Activated T-helper 1 cell treated with anti-CD3 and anti-CD28 coated beads, Interleukin-2, amount 50 U/mL, for 16 hours (primary cell): ENCODE measurements at places on chromosomes 2 and 18.

DNA sequence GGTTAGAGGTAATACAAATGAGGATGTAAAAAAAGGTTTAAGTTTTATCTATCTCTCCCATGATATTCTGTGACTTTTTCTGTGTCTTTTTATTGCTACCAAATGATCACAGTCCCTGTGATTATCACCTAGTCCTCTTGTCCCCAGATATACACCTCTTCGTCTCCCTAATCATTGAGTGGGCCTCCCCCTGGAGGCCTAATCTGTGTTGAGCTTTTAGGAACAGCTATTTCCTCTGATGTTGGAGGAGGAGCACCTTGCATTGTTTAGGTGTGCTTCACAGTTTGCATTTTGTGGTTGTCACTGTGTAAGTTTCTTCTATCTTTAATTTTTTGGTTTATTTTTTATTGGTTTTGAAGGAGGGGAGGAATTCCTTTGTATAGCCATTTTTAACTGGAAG is 33.3 kb downstream of the CCDC85A start:
- no peak for DNase-seq

DNA sequence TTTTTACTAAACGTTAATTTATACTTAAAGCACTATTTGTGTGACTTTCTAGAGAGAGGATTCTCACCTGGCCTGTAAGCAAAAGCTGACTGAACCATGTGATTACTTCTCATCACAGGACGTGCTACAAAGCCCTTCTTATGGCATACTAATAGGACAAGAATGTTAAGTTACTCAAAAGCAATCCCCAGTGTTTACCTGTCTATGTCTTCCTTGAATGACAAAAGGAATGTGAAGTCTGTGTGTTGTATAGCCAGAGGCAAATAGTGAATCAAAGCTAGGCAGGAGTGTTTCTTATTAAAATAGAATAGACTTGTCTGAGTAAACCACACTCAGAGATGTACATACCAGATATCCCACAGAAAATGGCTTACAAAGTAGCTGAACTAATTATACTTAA is 1465.5 kb downstream of the SUCLG1 start:
- no peak for DNase-seq

DNA sequence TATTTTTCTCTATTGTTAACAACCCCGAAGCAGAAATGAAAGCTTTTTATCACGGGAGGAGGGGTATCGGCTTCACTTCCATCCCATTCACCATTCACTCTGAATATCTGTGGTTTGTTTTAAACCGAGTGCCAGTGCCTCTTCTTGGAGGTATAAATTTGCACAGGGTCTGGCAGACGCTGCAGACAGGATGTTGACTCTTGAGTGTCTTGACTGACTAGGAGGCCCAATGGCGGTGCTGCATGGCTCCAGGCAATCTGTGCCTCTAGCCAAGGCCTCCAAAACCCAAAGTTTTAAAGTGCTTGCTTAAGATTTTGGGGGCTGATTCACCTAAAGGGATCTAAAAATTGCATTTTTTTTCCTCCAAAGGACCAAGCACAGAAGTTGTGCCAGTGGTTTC is 183.8 kb downstream of the LTBP1 start:
- DNase-seq = no peak

GRCh38 chr18:58611395-58612131 is 17.3 kb downstream of the ALPK2 start:
- no peak for DNase-seq

GRCh38 chr2:220077488-220077887 is 450.1 kb downstream of the SLC4A3 start:
- DNase-seq = no peak

DNA sequence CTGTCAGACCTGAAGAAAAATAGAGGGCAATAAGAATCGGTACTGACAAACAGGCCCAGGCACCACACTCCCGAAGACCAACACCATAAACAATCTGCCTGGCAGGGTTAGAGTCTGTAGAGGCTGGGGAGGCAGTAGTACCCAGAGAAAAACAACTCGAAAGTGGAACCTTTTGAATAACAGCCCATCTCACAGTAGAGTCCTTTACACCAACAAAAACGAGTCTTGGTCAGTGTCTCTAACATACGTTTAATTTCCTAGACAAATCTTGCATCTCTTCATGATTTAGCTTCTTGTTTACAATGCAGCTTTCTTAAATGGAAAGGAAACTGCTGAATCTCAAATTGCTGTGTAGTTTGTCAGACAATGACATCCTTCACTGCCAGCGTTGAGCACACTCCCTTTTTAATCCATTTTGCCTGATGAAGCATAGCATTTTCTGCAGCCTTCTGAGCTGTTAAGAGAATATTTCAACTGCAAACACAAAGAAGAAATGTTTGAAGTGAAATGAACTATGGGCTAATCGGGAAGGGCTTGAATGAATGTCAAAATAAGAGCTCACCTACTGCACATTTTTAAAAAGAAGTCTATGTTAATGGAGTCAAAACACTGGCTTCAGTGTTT is 73.1 kb upstream of the DSG1 start:
- no peak for DNase-seq

DNA sequence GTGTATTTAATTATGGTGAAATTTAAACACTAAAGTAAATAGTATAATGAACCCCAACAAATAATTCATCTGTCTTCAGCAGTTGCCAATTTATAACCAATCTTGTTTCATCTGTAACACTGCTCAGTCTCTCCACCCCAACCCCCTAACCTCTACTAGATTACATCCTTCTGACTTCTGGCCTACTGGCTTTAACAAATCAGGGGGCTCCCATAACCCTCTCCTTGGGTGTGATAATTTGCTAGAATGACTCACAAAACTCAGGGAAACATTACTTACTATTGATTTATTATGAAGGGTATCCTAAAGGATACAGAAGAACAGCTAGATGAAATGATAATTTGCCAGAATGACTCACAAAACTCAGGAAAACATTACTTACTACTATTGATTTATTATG is 50.7 kb downstream of the PIK3C3 start:
- DNase-seq = no peak

DNA sequence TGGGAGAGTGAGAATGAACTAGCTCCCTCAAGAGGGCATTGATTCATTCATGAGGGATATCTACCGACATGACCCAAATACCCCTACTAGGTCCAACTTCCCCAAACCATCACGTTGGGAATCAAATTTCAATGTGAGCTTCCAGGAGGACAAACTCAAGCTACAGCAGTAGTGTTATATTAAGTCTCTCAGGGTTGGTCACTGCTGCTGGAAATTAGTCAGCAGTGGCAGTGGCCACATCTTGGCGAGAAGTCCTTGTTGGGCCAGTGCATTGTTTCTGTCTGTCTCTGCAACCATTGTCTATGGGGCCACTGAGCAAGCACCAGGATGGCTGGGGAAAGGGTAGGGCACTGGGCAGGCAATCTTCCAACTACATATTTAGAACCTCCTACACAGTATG is 47.5 kb downstream of the THUMPD2 start:
- DNase-seq = no peak

DNA sequence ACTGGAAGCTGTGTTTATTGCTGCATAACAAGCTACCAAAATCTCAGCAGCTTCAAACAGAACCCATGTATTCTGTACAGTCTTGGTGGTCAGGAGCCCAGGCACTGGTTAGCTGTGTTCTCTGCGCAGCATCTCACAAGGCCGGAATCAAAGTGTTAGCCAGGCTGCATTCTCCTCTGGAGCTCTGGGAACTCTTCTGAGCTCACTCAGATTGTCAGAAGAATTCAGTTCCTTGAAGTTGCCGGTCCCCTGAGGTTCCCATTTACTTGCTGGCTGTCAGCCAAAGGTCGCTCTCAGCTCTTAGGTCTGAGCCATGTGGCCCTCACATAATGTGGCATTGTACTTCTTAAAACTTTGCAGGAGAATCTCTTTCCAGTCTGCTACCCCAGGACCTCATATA is 123.6 kb upstream of the SMIM21 start:
- DNase-seq = no peak

DNA sequence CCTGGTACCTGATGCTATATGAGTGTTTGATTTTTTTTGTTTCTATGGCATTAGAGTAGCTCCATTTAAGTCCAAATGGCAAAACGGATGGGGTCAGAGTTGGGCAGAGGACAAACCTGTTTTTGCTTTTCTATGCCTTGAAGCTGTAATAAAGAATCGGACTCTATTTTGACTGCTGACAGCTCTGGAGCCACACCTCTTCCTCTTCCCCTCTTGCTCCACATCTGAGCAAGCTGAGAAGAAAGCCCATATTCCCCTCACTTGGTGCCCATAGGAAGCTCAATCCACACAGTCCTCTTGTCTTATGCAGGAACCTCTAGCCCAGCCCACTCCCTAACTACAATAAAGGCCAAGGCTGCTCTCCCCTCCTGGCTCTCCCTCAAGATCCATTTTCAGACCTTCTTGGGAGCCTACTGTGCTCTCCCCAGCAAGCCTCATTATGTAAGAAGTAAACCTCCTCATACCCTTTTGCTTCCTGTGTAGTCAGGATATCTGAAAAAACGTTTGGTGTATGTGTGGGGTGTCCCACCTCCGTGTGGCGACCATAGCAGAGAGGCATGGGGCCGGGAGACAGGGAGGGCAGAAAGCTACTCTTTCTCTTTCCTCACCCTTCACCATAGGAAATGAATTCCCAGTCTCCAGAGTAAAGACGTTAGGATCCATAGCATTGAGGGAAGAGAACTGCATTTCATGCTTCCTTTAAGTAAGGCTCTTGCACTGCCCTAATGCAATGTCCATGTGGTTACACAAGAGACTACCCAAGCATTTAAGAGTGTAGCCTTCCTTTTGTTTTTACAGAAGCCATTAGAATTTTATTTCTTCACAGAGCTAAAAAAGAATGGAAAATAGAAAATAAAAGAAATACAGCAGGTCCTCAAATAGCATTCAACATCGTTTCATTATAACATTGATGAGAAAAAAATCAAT is 41.9 kb upstream of the RAPGEF4 start:
- DNase-seq = no peak

- DNase-seq = no peak
These were observed 121.6 kb downstream of the SP100 start for GRCh38 chr2:230537531-230537976.

- no peak for DNase-seq
These were observed 1.1 kb upstream of the SOCS6 start for GRCh38 chr18:70287731-70288130.

- no peak for DNase-seq
These were observed 57.6 kb upstream of the RPRM start for GRCh38 chr2:153536115-153536514.

- no peak for DNase-seq
These were observed 68.8 kb downstream of the CLHC1 start for GRCh38 chr2:55163274-55163721.

DNA sequence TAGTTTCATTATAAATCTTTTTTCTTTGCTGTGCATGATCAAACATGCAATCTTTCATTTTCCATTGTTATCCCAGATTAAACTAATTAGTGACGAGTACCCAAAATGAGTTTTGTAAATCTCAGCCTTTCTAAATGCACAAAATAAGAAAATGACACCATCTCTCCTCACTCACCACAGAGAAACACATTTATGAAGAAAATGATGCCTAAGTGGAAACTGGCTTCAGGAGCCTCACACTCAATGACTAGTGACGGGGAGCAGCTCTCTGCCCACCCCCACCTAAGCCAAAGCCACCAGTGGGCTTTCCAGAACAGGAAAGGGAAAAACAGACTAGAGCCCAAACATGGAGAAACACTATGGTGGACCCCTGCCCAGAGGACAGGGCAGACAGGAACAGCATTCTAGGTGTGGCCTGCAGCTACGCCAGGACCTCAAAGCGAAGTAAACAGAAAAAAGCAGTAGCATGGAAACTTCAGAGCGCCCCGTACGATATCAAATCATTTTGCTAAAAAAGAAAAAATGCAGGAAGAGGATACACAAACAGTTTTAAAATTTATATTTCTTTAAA is 113.5 kb downstream of the RBMS1 start:
- DNase-seq = no peak

- no peak for DNase-seq
These were observed 129.9 kb downstream of the PRPF40A start for GRCh38 chr2:152587187-152587947.

DNA sequence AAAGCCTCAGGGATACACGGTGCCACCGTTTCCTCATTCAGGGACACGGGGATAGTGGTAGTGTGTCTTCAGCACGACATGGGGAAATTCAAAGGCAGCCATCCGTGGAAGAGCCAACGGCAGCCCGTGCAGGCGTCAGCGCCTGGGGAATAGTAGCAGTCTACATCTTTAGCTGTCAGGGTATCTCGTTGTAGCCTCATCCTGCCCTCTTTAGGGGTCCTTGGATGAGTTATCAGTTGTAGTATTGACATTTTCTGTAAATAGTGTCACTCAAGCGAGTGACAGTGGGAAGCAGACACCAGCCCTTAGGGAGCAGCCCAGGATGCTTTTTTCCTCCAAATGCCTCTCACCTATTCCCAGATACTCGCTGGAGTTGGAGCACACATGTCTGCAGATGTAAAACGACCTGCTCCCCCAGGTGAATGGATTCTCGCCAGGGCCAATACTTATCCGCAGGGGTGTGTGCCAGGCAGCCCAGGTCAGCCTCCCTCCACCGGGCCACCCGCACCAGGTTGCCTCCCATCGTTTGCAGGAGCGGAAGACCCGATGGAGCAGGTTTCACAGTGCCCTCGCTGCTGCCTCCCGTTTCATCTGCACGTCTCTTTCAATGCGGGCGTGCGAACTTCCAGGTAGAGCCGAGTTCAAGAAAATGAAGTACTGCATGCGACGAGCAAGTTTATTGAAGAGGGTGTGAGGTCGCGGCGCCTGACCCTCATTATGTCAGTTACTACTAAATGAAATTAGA is 41.0 kb downstream of the AGAP1 start:
- no peak for DNase-seq

DNA sequence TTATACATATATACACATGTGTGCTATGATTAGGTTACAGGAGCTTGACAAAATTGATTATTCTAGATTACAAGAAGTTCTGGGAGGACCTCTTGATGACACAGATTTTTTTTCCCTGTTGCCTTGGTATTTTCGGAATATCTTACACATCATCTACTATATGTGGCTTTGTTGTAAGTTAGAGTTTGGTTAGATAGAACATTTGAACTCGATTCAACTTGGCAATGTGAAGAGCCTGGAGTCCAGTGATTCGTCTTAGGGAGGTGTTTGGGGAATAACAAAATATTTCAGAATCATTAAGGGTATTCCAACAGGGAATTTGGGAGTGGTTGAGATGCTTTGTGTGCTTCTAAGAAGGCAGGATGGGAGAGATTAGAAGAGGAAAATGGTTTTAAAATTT is 39.3 kb upstream of the EFEMP1 start:
- no peak for DNase-seq

DNA sequence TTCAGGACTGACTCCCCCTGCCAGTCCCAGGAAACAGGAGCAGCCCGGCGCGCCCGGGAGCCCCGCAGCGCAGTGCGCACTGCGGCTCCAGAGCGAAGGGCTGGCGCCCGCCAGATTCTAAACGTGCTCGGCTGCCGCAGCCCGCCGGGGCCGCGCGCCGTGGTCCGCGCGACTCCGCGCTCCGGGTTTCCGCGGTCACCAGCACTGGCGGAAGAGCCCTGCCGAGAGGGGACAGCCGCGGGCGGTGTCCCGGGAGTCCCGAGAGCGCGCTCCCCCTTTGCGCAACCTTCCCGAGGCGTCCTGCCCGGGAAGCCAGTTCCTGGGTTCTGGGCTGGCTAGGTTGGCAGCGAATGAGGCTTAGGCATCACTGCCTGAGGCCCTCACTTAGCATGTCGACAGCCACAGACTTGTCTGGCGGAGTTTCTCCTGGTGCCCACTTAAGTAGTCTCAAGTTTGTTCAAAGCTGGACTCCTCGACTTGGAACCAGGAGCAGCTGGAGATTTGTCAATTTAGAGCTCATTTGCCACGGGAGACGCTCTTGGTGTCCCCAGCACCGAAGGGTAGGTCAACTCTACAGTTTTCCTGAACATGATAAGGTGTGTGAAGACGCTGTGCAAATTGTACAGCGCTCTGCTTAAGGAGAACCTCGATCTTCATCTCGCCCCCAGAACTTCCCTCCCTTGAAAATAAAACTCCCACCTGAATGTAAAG is 1.5 kb upstream of the VSNL1 start:
- no peak for DNase-seq
